CD4-positive, alpha-beta T cell treated with Interferon alpha-2 for 1 hour (primary cell): ENCODE measurements at places on chromosomes 3 and 15.

DNA sequence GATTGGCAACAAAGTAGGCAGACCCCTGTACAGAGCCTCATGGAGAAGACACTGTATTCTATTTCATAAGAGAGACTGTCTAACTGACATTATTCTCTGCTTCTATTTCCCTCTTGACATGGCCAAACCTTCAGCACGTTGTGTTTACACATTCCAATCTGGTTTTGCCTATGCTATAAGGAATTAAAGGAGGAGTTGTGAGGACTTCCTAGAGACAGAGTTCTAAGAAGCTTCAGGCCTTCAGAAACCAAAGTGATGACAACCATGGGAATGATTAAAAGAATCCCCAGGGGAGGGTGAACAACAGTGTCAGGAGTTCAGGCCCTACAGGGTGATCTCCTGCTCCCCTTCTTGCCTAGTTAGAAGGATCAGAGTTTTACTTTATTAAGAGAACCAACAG is 44.9 kb upstream of the CAPN7 start:
- DNase-seq: no peak

DNA sequence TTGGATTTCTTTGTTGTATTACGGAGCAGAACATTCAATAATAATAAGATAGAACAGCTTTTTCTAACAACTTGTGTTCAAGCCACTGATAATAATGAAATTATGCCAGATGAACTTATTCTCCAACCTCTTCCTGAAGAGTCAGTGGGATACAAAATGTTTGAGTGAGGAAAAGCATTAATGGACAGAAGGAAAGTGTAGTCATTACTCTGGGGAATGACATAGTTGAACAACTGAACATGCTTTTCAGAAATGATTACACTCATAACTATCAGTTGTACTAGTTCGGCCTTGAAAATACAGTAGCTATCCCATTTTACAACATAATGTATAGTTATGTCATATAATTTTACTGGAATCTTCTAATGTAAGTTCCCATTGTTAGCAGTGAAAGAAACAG is 55.9 kb downstream of the ALCAM start:
- no peak for DNase-seq

DNA sequence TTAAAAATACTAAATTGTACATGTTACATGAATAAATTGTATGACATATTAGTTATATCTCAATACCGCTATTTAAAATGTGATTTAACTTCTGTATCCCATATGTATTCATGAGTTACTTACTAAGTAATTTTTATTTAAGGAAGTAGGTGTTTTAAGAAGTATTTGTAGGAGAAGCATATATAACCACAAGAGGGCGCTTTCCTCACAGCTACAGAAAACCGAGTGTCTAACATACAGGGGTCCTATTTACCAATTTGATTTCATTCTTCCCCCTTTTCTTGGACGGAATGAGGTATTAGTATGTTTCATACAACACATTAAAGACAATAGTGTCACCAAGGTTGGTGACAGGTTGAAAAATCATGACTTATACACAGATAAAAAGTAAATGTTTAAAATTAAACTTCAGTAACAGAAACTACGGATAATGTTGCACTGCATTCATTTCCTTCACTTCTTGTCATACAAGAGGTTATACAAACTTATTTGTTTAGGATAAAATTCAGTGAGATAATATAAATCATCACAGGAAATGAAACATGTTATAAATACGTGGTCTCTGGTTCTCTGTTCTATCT is 253.6 kb downstream of the MAGI1 start:
- DNase-seq: no peak

DNA sequence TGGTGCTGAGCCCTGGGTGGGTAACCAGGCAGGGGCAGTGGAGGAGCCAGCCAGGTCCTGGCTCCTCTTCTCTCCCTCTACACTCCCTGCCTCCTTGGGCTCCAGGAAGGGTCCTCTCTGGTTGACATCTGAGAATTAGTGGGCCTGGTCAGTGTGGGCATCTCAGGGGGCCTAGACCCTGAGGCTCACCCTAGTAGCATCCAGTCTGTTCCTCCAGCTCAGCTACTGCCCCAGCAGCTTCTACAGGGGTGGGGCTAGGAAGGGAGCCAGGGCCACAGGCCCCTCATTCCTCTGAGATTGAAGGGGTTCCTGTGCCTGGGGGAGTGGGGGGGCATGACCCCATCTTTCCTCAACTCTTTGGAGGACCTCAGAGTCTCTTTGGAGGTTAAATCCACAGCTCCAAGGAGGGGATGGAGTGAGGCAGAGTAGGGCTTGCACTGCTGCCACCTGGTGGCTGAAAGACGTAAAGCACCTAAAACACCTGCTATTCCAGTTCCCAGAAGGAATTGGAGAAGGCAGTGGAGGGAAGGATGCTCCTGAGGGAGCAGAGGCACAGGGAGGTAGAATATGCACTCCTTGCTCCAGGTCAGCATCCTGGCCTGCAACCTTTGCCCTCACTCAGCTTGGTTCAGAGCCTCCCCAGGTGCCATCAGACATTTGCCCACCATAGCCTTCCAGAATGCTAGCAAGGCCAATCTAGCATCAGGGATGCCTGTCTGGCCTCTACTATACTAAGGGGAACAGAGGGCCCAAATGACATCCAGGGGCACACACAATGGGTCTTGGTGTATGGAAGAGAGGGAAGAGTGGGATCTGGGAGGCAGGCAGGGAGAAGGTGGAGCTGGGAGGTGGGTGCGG is 25.1 kb downstream of the C3orf18 start:
- DNase-seq: peak; percentile 63

- DNase-seq: no peak
Observed at GRCh38 chr3:23221136-23221535, 18.0 kb downstream of the UBE2E2 start.

DNA sequence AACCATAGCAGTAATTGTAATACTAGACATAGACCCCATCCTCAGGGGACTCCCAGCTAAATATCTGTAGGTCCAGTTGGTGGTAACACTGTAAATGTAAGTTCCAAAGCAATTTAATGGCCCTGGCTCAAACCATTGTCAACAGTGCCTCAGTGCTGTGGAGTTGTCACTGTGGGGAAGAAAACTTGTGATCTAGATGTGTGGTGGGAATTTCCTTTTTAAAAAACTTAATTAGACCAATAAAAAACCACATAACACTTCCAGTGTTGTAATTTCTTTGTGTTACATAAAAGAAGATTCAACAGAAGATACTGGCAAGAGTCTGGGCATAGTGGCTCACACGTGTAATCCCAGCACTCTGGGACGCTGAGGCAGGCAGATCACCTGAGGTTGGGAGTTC is 138.6 kb upstream of the UMPS start:
- no peak for DNase-seq

DNA sequence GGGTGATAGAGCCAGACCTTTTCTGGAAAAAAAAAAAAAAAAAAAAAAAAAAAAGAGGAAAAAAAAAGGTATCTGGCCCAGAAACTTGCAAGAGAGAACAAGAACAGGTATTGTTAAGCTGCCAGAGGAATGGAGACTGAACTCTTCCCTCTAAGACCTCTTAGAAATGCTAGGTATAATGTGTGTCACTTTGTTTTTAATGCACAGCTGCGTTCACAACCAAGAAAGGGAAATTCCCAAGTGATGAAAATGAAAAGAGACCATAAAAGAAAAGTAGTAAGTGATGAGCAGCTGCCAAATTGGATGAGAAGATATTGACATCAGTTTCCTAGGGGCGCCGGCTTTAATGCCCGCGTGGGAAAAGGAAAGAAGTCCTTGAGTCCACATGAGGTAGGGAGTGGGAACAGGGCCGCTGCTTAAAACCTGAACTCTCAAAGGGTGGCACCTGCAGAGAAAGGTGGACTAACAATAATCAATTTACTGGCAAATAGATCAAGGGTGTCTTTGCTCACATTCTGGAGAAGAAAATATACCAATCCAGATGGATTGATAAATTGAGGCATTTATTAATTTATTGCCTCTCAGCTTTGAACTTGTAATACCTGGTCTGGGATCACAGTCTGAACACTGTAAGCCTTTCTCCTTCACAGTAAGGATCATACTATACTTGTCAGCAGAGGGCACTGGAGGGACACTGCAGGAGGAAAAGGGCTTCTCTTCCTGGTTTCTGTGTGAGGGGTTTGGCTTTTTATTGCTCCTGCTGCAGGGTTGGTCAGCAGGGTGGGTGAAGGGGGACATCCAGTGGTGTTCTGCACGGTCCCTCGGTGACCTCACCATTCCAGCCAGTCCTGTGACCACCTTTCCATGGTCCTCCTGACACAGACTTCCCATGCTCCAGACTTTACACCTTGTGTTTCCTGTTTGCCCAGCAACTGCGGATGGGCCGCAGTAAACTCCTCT is 131.6 kb downstream of the AQP9 start:
- peak; percentile 57 for DNase-seq

GRCh38 chr3:177451864-177452830 is 254.9 kb upstream of the TBL1XR1 start:
- no peak for DNase-seq

DNA sequence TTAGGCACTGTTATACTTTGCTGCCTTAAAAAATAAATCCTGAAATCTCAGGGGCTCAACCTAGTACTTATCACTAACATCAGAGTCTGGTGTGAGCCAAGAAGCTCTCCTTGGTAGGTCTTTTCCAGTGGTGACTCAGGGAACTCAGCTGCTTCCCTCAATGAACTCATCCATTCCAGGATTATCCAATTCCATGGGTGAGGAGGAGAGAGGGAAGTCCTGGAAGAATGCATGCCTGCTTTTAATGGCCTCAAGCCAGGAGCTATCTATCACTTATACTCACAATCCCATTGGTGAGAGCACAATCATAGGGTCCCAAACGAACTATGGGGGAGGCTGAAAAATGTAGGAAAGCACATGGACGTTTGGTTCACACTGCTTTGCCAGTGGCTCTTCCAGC is 113.6 kb downstream of the POLR2M start:
- no peak for DNase-seq

DNA sequence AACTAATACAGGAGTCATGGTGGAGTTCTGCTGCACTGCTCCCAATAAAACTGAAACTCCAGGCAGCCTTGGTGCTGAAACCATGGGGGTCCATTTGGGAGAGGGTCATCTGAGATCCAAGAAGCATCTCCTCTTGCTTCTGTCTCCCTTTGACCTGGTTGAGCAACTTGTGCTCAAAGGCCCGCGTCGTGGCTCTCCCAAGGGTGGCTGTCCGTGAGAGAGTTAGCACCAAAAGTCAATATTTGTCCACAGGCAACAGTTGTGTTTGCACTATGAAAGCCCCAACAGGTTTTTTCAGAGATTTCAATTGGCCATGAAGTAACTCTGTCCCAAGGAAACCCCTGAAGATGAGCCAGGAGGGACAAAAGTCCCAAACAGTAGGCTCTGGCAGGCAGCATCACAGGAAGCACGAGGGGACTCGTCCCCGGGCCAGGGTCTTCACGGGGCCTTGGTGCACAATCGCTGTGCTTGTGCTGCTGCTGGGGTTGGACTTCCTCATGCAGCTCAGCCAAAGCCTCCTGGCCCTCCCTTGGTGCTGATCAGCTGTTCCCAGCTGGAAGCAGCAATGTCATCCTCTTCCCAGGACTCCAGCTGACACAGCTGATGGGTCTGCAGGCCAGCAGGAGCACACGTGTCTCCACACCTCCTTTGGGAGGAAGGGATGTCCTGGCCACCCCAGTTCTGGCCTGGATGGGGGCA is 39.4 kb upstream of the WNT5A start:
- DNase-seq: no peak

- no peak for DNase-seq
Observed at GRCh38 chr3:183883291-183884096, 1.2 kb downstream of the PARL start.

DNA sequence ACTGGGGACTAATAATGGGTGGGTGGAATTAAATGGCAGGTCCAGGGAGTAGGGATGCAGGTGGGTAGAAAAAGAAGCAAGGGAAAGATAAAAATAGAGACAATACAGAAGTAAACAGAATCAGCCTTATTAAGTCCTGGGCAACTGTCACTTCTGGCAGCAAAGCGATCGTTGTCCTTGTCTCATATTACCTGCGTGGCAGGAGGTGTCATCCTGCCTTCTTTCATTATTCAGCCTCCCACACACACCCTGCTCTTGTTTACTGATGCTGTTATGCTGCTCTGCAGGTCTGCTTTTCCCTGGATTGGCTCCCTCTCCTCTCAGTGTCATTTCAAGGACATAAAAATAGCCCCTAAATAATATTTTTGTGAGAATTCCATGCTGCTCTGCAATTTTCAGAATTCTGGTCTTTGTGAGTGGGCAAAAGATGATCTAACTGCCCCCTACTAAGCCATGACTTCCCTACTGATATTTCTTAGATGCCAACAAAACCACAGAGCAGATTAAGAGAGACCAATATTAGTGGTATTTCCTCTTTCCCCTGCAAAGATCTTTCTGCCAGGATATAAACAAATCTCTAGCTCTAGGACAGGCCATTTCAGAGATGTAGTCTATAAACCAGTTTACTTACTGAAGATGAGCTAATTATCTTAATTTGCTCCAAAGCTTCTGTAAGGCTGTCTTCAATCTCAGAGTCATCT is 8.5 kb downstream of the VEPH1 start:
- no peak for DNase-seq

GRCh38 chr3:41318520-41318919 is 119.2 kb downstream of the CTNNB1 start:
- DNase-seq: no peak

GRCh38 chr3:10888518-10889090 is 72.6 kb downstream of the SLC6A11 start:
- no peak for DNase-seq

DNA sequence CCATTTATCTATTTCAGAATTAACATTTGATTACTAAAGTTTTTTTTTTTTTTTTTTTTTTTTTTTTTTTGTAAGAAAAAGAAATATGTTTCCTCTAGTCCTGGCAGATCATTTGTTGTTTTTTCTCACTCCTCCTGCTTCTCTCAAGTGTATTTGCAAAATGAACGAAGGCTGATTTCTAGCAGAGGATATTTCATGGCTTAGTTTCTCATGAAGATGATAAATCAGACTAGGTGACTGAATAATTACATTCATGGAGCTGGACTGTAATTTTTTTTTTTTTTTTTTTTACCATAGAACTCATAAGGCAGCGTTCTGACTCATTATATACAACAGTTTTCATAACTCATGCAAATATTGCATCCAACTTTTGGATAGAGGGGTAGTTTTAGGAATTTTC is 332.5 kb upstream of the SEMA6D start:
- no peak for DNase-seq

DNA sequence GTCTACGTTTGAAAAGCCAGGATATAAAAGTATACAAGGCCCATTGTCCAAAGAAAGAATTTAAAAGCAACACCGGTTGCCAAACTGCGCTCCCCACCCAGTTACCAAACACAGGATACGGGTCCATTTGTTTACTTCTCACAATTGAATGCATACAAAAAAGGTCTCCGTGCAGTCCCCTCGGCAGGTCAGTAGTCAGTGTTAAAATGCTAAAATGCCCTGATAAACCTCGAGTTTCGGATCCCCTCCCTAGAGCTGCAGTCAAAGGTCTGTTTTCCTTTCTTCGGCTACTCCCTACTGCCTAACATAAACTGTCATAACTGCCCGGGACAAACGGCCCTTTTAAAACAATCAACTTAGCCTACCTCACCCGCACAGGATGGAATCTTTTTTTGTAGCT is 534.6 kb downstream of the FOXP1 start:
- DNase-seq: no peak
